Vagina (tissue), 2 donors: ENCODE measurements at places on chromosomes 16 and 17.

GRCh38 chr16:67847064-67847861, at the start of gene CENPT:
TSS of gene CENPT (minus strand) at chr16:67847693. CDS start at chr16:67833859, 13,834 bp downstream.
- no peak for DNase-seq

DNA sequence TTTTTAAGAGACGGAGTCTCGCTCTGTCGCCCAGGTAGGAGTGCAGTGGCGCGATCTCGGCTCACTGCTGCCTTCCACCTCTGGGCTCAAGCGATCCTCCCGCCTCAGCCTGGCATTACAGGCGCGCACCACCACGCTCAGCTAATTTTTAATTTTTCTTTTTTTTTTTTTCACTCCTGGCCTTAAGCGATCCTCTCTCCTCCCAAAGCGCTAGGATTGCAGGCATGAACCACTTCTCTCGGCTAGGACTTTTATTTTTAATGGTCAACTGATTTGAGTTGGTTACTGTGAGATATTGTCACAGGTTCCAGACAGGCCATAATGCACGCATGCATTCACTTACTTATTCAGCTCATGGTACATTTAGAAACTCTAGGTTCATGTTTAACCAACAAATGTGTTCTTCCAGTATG, 888 bp downstream of the PIGW start:
- DNase-seq: no peak

GRCh38 chr16:87847785-87848675, 21.3 kb downstream of the SLC7A5 start:
- no peak for DNase-seq

- no peak for DNase-seq
Measured at GRCh38 chr16:11774065-11774626, 22.9 kb downstream of the ZC3H7A start.
